ENCODE measurements at places on chromosomes 6 and 20.
A peak's percentile ranks its signal among the peaks of the same experiment; 100 is the strongest.

DNA sequence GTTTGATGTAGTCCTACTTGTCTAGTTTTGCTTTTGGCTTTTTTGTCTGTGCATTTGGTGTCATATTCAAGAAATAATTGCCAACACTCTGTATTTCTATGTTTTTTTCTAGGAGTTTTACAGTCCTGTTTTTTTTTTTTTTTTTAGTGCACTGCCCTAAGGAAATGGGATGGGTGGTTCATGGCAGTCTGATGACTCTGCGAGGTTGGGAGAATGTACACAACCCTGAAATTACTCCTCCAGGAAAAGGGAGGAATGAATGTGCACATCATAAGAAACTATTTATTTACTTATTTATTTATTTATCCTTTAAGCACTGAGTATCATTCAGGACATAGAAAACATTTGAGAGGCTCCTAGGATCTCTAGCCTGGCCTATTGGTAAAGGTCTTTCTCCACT lies 15.2 kb upstream of the SLC17A5 start:
- DNase-seq = no peak

DNA sequence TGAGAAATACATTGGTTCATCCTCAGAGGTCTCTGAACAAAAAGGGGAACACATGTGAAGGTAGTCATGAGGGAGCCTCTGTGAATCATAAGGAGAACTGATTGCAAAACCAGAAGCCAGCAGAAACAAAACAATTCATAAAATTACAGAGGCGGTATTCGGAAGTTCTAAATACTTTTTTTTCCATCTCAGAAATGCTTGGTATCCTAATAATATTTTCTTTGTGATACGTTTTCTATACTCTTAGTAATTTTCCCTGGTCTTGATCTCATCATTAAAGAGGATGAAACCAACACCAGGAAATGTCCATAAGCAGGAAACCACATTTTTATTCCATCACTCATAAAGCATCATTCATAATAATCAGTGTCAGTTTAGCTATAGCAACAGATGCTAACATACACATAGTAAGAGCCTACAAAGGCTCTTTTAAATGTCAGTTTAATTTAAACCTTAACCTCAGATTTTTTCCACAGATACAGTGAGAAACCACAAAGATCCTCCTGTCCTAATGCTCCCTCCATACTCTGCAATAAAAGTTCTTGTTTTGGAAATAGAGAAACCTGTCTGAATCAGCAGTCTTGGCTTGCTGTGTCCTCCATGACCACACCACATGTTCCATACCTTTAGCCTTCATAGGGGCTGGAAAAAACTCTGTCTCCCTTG lies 29.2 kb downstream of the SGK1 start:
- DNase-seq = peak; percentile 95

DNA sequence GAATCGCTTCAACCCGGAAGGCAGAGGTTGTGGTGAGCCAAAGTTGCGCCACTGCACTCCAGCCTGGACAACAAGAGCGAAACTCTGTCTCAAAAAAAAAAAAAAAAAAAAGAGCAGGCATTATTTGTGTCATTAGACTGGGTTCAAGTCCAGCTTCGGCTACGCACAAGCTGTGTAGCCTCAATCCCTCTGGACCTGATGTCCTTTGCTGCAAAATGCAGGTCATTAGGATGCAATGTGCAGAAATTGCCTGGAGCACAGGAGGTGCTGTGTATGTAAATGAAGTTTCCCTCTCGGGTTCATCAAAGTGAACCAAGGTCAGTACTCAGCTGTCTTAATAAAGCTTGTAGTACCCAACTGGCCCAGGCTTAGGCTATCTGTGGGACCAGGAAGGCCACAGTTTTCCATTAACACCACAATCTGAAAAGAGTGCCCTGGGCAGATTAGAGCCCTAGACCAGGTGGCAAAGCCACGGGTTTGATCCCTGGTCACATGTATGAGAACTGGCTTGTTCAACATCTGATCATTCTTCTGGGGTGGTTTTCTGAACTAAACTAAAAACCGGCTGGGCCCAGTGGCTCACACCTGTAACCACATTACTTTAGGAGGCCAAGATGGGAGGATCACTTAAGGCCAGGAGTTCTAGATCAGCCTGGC lies 155.3 kb downstream of the ZMYND8 start:
- DNase-seq = no peak

- no peak for DNase-seq
Observed at GRCh38 chr6:80872199-80872950, 765.9 kb downstream of the BCKDHB start.

DNA sequence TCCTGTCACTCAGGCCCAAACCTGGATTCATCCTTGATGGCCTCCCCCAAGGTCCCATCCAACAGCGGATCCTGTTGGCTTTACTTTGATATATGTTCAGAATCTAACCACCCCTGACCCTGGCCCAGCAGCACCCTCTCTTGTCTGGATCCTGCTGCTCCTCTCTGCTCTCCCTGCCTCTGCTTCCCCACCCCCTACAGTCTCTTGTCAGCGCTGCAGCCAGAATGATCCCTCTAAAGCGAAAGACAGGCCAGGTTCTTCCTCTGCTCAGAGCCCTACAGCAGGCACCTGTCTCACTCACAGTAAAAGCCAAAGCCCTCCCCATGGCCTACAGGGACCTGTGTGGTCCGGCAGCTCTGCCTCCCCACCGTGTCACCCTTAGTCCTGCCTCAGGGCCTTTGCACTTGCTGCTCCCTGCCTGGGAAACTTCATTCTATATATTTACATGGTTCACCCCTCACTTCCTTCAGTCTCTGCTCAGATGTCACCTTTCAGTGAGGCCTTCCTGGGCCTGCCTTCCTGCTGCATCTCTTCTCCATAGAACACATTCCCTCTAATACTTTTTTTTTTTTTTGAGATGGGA lies 37.4 kb upstream of the KCNB1 start:
- no peak for DNase-seq
